ENCODE measurements at places on chromosomes 6 and 20.

DNA sequence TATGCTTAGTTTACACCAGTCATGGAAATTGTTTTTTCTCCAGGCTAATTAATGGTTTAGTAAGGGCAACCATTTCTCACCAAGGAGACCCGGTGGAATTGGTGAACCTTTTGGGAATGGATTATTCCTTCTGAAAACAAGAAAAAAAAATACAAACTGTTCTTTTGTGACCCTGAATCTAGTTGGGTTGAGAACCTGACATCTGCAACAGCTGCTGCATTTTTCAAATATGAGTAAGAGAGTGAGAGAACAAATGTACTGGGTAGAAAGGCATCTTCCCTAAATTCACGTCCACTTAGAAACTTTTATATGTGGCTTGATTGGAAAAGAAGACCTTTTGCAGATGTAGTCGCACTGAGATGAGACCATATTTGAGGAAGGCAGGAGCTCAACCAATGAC lies 553.4 kb upstream of the EPHA7 start:
- no peak for DNase-seq

DNA sequence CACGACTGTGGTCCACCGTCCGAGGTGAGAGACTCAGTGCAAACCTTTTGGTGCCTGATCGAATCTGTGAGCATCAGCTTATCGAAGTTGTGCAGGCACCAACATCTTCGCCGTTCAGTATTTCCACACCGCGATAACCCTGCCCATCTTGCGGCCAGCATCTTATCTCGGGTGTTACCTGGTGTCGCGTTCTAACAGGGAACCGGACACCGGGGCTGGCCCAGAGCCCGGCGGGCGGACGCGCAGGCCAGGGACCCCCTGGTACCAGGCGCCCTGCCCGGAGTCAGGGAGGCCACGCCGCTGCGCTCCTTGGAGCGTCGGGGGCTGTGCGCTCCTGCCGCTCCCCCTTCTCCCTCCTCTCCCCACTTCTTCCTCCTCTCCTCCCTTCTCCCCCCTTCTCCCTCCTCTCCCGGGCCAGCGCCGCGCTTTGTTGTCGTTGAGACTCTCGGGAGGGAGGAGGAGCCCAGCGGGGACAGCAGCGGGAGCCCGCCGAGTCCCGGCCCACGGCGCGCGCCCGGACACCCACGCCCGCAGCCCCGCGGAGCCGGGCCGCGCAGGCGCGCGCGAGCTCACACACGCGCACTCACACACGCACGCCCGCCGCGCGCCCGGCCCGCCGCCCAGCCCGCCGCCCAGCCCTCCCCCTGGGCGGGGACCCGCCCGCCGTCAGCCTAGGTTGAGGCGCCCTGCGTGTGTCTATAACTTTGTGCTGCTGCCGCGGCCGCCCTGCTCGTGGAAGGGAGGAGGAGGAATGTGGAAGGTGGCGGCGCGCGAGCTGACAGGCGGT lies 1.4 kb upstream of the FOXO3 start:
- peak; percentile 77 for DNase-seq

DNA sequence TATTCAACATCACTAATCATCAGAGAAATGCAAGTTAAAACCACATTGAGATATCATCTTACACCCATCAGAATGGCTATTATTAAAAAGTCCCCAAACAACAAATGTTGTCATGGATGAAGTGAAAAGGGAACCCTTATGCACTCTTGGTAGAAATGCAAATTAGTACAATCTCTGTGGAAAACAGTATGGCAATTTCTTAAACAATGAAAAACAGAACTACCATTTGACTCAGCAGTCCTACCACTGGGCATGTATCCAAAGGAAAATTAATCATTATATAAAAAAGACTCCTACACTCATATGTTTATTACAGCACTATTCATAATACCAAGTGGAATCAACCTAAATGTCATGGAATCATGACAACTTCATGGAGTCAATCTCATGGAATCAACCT lies 611.3 kb upstream of the GJE1 start:
- DNase-seq, result no peak

GRCh38 chr6:38354905-38355304 lies 284.8 kb downstream of the BTBD9 start:
- DNase-seq, result no peak

DNA sequence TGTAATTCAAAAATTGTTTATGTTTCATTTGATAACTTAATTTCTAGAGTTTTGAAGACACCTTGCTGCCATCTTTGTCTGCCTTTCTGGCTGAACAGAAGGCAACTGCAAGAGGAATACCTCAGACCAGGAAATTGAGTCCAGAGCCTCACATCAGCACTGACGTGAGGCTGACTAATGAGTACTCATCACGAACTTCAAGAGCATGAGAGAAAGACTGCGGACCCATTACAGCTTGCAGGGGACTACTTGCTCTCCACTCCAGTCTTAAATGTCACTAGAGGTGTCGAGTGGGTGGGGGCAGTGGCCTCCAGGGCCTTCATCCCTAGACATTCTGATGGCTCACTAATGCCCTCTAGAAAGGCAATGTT lies 109.5 kb upstream of the SSTR4 start:
- no peak for DNase-seq

GRCh38 chr20:6533351-6533750 lies 234.1 kb upstream of the BMP2 start:
- no peak for DNase-seq

GRCh38 chr20:16228722-16229121 lies 344.5 kb downstream of the KIF16B start:
- DNase-seq, result no peak

GRCh38 chr20:38386004-38386403 lies 39.7 kb downstream of the LBP start:
- no peak for DNase-seq

DNA sequence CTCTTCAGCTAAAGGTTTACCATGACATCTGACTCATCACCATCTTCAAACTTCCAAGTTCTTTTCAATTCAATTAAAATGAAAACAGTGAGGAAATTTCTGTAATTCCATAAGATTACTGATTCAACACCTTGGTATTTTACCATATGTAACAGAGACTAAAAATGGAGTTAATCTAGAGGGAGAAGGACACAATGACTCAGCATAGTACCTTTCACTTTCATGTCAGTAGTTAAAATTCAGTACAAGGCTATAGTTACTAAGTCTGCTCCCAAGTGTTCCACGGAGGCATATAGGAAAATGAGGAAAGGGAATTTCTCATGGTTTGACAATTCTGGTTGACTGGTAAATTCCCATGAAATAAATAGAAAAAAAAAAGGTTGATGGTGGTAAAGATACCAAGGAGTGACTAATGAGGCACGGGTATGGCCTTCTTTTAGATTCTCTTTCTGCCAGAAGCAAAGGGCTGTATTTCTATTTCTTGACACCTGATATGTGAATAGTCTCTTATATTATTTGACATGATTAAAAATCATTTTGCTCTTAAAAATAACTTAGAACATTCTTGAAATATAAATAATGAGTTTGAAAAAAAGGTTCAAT lies 526.7 kb upstream of the ADGRB3 start:
- no peak for DNase-seq

All from Jurkat, Clone E6-1 (cell line).